Activated naive CD4-positive, alpha-beta T cell (primary cell): ENCODE measurements at places on chromosomes 12 and 14.

GRCh38 chr12:1870086-1870485 lies 48.4 kb downstream of the CACNA2D4 start:
- no peak for DNase-seq

- DNase-seq: peak; percentile 15
Observed at GRCh38 chr14:96797582-96798349, 584 bp downstream of the VRK1 start.

- no peak for DNase-seq
Observed at GRCh38 chr14:100588671-100589070, 1.5 kb upstream of the BEGAIN start.

DNA sequence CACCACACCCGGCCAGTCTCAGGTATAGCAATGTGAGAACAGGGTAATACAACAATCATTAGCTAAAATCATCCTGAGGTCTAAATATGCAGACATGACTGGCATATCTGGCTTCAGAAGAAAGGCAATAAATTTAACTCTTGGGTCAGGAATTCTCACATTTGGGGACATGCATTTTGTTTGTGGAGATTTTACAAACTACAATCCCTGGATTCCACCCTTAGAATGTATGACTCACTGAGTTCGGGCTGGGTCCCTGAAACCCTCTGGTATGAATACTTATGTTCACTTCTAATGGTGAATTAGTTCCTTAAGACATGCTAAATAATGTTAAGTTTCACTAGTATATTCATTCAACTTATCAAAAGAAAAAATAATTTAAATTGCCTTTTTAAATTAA lies 98.9 kb upstream of the HMGA2 start:
- DNase-seq: no peak

GRCh38 chr14:88270776-88271175 lies 52.3 kb downstream of the KCNK10 start:
- DNase-seq: no peak

DNA sequence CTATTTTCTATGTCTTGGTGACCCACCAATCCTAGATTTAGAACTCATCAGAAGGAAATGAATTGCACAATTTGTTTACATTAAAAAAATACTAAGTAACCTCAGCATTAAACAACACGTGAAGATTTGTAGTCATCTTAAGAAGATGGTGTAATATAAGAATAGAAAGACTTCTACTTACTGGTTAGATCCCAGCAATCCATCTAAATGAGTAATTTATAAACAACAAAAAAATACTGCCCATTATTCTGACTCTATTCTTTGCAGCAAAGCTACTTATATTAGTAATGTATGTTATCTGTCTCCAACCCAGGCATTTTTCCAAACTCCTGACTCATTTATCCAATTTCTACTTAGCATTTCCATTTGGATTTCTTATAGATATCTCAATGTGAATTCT lies 67.8 kb downstream of the CD163L1 start:
- DNase-seq: no peak

DNA sequence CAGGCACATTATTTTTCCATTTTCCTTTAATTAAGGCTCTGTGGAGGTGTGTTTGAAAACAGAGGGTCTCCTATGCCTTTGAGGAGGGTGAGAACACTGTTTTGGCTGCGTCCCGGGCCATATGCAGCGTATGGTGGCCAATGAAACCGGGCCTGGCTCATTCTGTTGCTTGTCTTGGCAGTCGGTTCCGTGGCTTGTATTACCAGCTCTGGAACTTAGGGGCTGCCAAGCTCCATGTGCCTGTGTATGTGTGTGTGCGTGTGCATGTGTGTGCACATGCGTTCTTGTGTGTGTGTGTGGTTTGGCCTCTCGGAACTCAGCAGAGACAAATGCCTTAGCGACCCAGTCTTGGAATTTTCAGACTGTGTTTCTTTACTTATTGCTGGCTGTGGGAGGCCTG lies 2.7 kb downstream of the JDP2 start:
- no peak for DNase-seq

DNA sequence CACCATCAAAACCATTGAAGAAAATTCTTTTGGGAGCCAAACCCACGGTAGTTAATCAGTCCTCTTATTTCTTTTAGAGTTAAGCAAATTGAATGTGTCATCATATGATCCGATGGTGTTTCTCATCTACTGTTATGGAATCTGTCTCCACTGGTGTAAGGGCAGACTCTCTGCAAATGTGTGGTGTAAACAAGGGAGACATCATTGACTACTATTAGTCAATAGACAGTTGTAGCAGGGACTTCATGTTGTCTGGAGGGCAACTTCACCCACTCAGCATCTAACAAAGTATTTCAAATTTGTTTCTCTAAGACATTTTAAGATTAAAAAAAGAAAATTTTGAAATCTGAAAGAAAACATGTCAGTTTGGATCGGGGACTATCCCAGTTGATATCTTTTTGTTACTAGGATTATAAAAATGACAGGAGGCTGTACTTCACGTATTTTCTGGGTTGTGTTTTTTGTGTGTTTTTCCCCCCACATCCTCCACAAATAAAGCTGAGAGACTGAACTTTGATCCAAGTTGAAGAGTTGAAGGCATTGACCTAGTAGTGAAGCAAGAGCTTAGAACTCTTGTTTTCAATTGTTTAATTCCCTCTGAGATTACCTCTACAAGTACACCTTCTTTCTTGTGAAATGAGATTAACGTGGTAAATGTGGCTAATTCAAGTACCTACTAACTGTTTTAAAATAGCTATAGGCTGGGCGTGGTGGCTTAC lies 4.0 kb downstream of the GOLGA5 start:
- DNase-seq: no peak

GRCh38 chr14:43168371-43168925 lies 1338.6 kb downstream of the FSCB start:
- DNase-seq: no peak

DNA sequence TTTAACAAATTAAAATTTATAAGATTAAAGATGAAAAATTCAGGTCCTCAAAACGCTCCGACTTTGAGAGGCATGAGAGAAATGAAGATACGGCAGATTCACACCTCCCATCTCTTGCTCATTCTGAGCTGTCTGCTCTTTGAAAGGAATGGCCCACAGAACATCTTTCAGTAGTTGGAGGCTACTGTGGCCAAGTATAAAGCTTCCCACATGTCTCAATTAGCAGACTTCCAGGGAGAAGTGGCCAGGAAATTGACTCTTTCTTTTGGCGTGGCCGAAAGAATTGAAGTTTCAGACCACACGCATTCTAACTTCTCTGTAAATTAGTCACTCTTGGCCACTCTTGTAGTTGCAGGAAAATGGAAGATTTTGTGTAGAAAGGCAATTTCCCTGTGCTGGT lies 129.2 kb downstream of the DIP2B start:
- no peak for DNase-seq

- DNase-seq: no peak
Observed at GRCh38 chr12:88238406-88238805, 96.3 kb downstream of the TMTC3 start.

GRCh38 chr12:69105101-69105962 lies 134.0 kb upstream of the CPSF6 start:
- no peak for DNase-seq

- no peak for DNase-seq
Observed at GRCh38 chr14:63966407-63966806, 113.6 kb downstream of the SYNE2 start.

GRCh38 chr12:76920172-76921099 lies 41.6 kb upstream of the CSRP2 start:
- no peak for DNase-seq

- DNase-seq: no peak
Observed at GRCh38 chr12:90193500-90193899, 484.9 kb upstream of the ATP2B1 start.

GRCh38 chr12:89040146-89040964 lies 311.9 kb downstream of the DUSP6 start:
- no peak for DNase-seq

GRCh38 chr14:75165586-75166391 lies 10.6 kb downstream of the TMED10 start:
- DNase-seq: no peak

DNA sequence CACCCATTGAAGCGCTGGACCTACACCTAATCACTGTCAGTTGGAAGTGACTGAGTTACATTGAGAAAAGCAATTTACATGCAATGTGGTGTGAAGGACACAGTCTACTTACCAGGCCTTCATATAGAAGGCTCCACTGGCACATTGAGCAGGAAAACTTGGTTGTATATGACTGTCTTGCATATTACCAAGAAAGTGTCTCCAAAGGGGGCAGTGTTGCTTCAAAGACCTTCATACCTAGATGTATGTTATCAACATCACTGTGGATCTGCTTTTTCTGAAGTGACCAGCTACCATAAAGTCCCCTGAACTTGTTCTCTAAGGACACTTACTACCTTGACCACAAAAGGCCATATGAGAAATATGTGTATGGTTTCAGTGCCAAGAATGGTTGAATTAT lies 64.1 kb downstream of the NELL2 start:
- DNase-seq: no peak

GRCh38 chr14:58899317-58899713 lies 261.6 kb downstream of the DACT1 start:
- DNase-seq: no peak

- DNase-seq: no peak
Observed at GRCh38 chr12:120862664-120863063, 41.5 kb downstream of the SPPL3 start.

DNA sequence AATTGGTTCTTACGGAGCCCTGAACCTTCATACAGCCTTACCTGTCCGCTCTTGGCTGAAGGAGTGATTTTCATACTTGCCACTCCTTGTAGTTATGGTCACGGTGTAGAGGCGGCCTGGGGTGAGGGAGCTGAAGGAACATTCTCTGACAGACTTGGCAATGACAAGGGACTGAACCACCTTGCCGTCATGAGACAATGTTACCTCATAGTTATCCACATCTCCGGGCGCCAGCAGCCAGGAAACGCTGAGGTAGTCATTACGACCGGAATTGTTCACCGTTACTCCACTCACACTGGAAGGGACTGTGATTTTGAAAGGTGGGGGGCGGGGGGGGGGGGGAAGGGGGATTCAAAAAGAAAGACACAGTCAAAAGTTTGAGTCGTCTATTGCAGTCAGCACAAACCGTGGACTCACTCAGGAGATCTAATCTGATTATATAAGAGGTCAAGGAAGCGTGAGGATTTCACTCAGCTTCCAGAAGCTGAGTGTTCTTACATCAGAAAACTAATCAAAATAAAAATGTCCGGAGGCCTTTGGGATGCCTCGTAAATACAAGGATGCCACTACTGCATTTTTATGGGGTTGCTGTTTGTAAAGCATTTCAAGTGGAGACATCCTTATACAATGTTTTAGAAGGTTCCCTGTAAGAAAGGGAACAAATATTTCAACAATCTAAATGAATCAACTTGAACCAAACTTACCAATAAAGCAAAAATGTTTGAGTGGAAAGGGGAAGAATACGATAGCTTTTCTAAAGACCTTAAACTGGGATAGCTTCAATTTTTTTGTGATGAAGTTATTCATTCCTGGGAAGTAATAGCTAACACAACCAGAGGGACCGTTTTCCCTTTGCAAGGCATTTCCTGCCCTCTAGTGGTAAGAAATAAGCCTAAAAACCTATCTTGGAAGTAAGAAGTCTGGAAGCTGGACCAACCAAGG lies 60.6 kb downstream of the PTPRB start:
- DNase-seq: no peak
